ENCODE measurements at places on chromosomes 13 and 19.
A peak's percentile ranks its signal among the peaks of the same experiment; 100 is the strongest.

- no peak for DNase-seq
These were observed 49.8 kb downstream of the KLF2 start for GRCh38 chr19:16374436-16374835.

GRCh38 chr13:59144700-59145099 is 1019.0 kb downstream of the DIAPH3 start:
- no peak for DNase-seq

GRCh38 chr13:28471421-28471820 is 23.5 kb downstream of the FLT1 start:
- no peak for DNase-seq

DNA sequence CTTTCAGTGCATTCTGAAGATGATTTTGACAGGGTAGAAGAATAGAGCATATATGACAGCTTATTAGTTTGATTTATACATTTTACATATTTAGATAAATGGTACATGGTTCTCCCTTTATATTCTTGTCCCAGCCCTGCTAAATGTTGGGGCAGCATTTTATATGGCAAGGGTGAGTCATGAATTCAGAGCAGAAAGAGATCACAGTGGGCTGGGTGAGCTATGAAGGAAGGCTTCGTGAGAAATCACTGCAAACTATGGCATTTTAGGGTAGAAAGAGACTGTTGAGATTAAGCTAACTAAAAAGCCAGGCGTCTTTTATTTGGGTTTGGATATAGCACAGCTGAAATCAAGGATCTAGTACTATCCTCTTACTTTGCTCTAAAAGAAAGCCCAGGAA is 23.9 kb upstream of the METTL21C start:
- no peak for DNase-seq

- no peak for DNase-seq
These were observed 203.6 kb downstream of the DCLK1 start for GRCh38 chr13:35927567-35928021.

DNA sequence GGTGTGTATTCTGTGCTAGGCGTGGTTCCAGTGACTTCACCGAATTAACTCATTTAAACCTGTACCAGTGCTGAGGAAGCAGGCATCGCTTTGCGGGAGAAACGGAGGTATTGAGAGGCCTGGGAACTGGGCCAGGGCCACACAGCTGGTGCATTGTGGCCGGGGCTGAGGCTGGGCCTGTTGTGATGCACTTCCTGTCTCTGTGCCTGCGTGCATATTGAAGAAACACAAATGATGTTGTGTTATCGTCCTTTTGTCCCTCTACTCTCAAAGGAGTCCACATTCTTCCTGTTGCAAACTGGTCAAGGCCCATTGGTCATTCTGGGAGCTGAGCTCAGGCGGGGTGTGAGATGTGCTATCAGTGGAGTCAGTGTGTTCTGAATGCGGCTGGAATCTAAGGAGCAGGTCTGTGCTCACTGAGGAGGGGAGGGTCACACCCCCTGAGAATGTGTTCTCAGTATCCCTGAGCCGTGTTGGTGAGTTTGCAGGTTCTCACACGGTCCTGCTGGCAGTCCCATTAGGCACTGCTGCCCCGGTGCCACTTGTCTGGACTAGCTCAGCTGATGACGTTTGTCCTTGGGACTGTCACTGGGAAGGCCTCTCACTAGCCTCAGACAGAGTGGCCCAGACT is 62.1 kb downstream of the ARHGEF7 start:
- no peak for DNase-seq

DNA sequence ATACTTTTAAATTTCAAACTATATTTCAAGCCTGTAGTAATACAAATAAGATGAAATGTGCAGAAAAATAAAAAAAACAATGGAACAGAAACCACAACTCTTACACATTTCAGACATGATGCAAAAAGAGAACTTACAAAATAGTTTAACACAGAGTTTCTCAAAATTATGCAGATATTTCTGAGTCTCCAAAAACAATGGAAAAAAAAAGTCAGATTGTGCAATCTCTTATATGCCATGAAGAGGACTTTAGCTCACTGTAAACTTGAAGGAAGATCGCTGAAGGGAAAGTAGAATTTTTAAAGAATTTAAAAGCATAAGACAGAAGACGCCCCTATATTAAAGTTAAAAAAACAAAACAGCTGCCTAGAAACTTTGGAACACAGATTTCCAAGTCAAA is 20.4 kb downstream of the ZNF708 start:
- no peak for DNase-seq

DNA sequence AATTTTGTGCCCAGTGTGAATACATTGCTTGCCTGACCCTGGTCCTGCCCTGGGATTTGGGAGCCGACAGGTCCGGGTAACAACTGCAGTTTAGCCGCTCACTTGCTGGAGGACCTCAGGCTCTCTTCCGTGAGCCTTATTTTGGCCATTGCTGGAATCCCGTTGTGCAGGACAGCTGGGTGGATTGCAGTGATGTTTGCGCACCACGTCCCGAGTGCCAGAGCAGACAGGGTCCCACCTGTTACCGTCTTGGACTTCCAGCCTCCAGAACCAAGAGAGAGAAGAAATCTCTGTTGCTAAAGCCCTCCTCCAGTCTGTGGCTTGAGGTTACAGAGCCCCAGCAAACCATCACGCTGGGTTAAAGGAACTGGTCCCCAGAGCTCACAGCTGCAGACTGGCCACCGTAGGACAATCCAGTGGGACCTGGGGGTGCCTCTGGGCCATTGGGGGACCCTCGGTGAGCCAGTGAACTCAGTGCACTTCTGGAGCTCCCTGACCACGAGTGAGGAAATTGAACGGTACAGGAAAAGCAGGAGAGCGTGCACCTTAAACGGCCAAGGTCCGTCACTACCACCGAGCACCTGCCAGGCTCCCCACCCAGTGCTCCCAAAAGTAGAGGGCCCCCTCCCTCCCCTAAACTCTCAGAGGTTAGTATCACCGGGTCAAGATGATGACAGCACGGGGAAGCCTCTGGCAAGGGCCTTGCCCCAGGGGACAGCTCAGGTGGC is 92.9 kb downstream of the GNG7 start:
- no peak for DNase-seq

DNA sequence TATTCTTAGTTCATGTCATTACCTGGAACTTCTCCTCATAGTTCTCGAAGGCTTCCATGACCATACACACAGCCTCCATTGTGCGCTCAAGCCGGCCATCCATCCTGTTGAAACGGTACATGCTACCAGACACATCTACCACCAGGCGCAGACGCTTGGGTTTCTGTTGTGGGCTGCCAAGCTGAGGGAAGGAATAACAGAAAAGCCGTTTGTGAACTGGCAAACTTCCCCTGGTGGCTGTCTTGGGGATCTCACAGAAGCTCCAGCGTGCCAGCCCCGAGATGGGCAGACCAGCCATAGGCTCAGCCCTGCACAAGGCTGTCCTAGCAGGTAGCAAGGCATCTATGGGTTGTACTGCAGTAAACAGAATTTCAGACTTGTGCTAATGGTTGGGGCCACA is 130.1 kb downstream of the RGCC start:
- DNase-seq: no peak

DNA sequence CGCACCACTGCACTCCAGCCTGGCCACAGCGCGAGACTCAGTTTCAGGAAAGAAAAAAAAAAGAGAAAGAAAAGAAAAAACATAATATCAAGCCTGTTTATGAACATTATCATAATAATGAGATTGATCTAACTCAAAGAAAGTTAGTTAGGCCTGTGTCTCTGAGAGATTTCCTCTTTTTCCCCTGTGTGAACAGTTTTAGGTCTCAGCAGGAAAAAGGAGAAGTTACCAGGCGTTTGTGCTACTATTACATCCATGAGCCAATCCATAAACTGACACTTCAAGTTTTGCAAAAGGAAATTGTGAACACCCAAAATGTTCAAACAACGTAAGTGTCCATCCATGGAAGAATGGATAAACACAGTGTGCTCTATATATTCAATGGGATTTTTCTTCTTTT is 3.8 kb downstream of the TARM1 start:
- DNase-seq: no peak

DNA sequence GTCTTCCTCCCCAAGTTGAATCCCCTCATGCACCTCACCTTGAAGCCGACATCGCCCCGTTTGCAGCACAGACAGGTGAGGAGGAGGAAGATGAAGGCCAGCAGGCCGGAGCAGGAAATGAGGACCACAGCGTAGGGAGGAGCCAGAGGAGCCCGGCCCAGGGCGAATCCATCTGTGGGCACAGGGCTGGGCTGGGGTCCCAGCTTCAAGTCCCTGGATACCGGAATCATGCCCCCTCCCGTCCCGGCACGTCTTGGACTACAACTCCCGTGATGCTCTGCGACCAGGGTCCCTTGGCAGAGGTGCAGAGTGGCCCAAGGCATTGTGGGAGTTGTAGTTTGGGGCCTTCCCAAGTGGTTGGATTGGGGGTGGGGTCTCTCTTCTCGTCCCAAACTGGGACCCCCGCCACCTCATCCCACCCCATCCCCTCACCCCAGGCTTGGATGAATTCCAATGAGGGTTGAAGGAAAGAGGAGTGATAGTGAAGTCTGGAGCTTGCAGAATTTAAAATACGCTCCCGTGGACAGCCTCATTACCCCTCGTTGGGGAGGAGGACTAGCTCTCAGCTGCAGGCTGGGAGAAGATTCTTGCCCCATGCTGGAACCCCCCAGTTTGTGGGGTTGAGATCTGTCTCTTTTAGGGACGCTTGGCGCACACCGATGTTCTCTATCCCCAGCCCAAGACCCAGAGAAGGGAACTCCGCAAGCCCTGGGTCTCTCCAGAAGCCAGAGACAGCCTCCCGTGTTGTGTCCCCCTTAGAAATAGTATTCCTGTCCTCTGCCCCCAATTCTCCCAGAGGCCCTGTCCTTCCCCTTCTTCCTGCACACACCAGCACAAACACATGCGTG is 990 bp downstream of the LMTK3 start:
- DNase-seq: peak; percentile 81

DNA sequence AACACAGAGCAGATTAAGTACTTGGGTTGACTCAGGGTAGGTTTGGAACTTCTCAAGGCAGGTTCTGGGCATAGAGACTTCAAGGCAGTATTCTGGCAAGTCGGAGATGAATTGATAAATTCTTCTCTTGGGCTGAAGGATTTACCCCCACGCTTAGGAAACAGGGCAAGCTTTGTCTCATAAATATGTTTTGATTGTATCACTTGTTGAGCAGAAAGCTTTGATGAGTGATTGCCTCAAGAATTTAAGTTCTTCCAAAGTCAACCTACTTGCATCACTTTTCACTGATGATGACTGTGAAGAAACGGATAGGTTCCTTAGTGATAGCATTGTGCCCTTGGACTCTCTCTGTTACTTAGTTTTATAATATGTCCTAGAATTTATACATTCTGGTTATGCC is 258.6 kb upstream of the DACH1 start:
- no peak for DNase-seq

- DNase-seq: no peak
These were observed 677 bp upstream of the LRCH1 start for GRCh38 chr13:46552303-46552682.

GRCh38 chr13:46839399-46839798 is 42.4 kb upstream of the ESD start:
- no peak for DNase-seq

GRCh38 chr19:19410553-19411550 is 5.4 kb downstream of the GATAD2A start:
- no peak for DNase-seq

DNA sequence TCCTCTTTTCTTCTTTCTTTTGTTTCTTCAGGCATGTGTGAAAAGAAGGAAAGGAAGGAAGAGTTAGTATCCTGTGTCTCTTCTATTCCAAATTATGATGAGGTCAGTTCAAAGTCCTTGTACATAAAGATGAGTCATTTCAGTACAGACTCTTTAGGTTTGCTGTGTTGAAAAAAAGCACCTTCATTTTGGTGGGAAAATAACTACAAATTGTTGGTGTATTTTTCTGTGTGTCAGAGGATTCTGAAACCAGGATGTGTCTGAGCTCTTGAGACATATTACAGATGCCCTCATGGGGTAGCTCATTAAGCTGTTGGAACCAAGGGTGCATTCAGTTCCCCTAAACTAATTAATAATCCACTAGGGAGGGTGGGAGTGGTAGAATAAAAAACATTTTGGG is 5.8 kb upstream of the HSPH1 start:
- no peak for DNase-seq

DNA sequence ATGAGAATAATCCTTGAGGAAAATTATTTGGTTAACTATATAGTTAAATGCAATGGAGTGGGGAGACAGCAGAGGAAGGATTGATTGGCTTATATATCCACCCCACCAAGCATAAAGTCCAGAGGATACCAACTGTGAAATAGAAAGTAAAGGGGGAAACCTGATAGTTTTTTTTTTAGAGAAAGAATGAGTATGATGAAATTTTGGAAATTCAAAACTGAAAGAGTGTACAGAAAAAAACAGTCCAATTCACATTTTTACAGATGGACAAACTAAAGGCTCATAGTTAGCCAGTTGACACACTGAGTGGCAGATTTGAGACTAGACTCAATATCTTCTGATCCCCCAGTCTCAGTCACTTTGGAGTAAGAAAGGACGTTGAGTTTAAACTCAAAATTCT is 51.1 kb downstream of the FNDC3A start:
- DNase-seq: no peak

DNA sequence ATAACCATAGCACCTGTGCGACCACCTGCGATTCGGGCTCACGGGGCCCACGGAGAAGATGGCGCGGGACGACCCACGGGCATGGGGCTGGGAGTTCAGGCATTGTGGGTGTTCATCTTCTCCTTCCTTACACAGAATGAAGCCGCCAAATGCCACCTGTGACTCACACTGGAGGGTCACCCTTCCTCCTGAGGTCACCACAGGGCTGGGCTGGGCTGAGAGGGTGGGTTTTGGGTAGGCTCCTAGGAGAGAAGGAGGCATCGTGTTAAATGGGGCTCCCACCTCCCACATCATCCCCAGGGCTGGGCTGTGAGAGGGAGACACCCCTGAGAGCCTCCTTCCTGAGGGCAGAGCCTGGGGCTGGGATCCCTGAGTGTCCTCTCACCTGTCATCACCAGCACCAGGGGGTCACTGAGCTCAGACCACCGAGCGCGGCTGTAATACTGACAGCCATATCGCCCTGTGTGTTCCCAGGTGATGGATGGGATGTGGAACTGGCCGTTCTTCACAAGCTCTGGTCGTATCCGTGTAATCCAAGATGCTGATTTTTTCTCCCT is 1.4 kb downstream of the LILRB2 start:
- DNase-seq: no peak

DNA sequence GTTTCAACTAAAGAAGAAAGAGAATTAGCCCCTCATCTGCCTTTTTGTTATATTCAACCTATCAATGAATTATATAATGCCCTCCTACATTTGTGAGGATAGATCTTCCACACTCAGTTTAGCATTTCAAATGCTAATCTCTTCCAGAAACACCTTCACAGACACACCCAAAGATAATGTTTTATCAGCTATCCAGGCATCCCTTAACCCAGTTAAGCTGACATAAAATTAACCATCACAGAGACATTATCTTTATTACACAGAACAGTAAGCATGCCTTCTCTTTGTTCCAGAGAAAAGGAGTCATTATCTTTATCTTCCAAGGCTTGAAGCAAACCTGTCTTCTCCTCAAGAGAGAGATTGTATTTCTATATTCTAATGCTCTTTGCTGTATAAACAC is 53.1 kb downstream of the PCDH20 start:
- no peak for DNase-seq

- no peak for DNase-seq
These were observed 154.8 kb downstream of the ABCC4 start for GRCh38 chr13:95146486-95146885.

Data from right forelimb (tissue), 1 donor.